Suppressor macrophage treated with lipopolysaccharide for 4 hours (primary cell): ENCODE measurements at places on chromosomes 6 and 20.

- DNase-seq: peak; percentile 1
Observed at GRCh38 chr20:23412026-23412425, 9.3 kb downstream of the NAPB start.

- DNase-seq: no peak
Observed at GRCh38 chr6:116115781-116116180, 10.2 kb downstream of the COL10A1 start.

DNA sequence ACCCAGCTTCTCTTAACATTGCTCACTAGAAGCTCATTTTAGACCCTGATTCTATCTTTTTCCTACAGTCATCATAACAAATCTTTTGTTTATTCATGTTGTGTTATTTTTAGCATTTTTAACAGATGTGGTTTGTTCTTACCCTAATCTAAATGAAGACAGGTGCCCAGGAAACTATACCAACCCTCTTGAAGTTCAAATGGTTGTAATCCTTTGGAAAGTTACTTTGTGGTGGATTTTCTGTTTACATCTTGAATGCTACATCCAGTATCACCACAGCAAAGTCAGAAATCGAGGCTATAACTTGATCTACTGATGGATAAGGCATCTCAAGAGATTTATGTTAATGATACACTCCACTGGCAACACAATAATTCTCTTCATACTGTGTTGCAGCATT is 26.2 kb downstream of the SMAP1 start:
- no peak for DNase-seq

GRCh38 chr20:11808841-11809240 is 108.9 kb upstream of the BTBD3 start:
- no peak for DNase-seq

DNA sequence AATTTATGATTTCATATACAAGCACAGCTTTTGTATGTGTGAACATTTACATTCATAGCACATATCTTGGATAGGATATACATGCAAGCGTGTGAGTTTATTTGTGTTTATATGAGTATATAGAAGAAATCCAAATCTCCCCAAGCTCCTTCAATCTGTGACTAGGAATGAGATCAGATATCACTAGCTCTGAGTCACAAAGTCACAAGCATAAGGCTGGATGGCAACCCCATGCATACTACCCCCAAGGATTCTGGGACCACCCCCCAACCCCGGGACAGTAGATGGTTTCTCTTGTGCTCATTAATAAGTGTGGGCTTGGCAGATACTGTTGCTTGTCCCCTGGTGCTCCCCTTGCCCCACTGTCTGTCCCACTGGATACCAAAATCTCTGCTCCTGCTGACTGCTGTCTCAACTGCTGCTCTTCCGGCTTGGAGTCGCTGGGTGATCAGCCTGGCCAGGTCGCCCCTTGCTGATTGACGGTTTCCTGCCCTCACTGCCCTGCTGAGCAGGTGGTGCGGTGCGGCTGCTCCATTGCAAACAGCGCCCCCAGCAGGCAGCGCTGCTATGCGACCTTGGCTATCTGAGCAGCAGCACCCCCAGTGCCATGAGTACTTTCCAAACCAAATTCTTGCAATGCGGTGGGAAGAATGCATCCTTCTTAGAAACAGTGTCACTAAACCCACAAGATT is 279.4 kb downstream of the CD83 start:
- peak; percentile 20 for DNase-seq

DNA sequence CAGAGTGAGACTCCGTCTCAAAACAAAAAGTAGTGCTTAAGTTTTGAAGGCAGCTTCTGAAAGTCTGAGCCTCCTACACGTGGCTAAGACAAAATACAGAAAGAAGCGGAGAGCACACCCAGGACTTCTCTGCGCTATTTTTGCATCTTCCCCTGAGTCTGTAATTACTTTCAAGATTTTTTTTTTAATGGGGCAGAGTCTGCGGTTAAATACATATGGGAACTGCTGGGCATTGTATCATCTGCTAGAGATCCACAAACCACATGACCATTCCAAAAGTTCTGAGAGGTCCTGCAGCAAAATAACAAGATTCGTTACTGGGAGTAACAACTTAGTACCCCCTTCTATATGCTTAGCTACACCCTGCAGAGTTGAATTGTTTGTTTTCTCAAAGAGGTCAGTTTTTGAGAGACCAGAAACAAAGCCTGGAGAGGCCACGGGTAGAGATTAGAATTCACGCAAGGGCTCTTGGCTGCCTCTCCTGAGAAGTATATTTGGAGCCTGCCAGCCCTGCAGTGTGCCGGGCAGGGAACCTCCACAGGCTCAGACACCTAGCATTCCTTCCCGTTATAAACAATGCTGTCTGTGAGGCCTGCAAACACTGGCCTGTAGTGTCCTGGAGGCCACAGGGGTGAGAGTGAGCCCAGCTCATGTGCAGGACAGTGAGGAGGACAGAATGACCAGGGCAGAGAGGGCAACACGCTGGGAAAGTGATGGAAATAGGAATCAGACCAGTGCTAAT is 48.2 kb upstream of the FAM50B start:
- no peak for DNase-seq

- DNase-seq: no peak
Observed at GRCh38 chr20:10591946-10592521, 81.8 kb downstream of the JAG1 start.

- DNase-seq: peak; percentile 41
Observed at GRCh38 chr6:34138914-34139510, 6.9 kb downstream of the GRM4 start.

GRCh38 chr6:14713966-14714631 is 531.8 kb upstream of the JARID2 start:
- no peak for DNase-seq

DNA sequence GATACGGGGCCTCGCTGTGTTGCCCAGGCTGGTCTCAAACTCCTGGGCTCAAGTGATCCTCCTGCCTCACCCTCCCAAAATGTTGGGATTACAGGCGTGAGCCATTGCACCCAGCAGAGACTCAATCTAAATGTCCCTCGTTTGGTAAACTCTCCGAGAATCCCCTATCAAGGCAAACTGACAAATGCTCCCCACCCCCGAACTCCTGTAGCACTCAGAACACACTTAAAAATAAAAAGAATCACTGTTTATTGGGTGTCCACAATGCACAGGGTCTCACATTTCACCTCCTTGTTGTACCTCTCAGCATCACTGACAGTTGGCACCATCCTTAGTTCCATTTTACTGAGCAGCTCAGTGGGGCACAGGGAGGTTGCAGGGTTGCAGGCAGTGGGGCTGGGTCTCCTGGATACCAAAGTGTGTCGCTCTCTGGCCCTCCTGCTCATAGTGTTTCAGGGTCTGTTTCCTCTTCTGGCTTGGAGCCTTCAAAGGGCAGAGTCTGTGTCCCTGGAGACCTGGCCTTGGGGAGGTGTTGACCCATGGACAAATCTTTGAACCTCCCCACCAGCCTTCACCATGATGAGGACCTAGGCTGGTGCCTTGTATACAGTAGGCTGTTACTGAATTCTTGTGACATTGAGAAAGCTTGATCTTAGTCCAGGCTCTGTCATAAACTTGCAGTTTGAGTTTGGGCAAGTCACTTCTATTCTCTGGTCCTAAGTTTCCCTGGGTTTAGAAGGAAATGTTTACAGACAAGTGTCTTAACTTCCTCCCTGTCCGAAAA is 8.5 kb upstream of the SRC start:
- peak; percentile 24 for DNase-seq

DNA sequence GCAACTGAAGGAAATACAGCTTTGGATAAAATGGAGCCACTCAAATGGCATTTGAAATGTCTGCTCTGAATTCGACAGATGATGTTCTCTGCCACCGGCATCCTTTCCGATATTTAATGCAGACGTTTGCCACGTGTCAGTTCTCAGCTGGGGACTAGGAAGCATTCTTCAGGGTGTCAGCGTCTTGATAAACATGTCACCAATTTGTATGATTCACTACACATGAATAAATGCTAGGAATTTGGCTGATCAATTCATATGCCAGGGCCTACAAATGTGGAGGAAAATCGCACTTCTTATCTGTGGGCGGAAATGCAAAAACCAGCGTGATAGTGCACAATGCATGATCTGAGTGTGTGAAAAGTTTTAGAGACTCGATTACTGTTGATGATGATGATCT is 169.5 kb downstream of the SLC24A3 start:
- DNase-seq: no peak

DNA sequence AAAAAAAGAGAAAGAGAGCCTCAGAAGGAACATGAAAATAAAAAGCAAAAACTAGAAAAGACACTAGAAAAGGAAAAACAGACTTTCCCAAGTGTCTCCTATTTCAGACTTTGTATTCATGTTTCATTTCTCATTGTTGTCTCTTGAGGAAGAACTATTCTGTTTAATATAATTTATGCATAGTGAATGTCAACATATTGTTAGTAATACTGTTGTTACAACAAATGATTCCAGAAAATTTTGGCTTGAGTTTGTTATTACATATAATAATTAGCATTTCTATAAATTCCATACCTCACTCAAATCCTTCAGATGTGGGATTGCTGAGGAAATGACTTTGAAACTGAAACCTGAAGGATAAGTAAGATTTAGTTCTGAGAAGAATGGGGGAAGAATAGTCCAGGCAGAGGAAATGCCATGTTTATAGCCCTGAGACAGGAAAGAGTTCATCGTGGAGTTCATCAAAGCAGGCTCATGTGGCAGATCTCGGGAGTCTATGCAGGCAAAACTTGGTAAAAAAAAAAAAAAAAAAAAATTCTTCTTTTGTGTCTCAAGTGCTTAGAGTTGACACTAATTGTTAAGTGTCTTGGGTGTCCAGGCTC is 53.1 kb upstream of the EIF2S2 start:
- DNase-seq: peak; percentile 32

DNA sequence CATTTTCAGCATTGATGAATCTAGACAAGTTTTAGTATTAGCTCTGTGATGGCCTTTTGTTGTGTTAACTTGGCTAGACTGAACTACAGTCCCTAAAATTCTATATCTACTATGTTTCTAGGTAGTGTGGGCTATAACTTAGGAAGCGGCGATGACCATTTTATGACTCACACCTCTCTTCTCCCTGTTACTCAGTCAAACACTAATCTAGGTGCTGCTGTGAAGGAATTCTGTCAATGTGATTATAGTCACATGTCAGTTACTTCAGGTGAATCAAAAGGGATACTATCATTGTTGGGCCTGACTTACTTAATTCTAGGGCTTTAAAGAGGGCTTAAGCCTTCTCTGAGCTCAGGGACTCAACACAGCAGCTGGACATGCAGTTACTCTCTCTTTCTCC is 691.5 kb upstream of the MAP3K7 start:
- no peak for DNase-seq

DNA sequence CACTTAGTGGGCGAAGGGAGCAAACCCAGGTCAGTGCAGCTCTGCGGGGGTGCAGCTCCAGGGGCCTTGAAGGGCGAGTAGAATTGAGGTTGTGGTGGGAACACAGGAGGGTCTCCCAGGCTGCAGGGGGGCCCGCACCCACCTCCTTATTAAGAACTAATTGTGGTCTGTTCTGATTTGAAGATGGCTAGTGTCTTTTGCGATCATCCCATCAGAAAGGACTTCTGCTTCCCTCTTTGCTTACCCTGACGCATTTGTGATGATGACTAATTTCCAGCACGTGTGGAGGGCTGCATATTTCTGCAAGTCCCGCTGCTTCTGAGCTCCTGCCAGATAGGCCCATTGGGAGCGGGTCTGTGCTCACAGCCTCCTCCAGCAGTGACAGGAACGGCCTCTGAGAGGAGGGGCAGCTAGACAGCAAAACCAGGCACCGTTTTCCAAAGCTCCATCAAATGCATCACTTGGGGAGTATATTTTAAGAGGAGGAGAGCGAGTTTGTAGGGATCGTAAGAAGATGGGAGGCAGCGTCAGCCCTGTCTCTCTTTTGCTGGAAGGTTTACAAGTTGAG is 268.9 kb downstream of the CDH4 start:
- no peak for DNase-seq

DNA sequence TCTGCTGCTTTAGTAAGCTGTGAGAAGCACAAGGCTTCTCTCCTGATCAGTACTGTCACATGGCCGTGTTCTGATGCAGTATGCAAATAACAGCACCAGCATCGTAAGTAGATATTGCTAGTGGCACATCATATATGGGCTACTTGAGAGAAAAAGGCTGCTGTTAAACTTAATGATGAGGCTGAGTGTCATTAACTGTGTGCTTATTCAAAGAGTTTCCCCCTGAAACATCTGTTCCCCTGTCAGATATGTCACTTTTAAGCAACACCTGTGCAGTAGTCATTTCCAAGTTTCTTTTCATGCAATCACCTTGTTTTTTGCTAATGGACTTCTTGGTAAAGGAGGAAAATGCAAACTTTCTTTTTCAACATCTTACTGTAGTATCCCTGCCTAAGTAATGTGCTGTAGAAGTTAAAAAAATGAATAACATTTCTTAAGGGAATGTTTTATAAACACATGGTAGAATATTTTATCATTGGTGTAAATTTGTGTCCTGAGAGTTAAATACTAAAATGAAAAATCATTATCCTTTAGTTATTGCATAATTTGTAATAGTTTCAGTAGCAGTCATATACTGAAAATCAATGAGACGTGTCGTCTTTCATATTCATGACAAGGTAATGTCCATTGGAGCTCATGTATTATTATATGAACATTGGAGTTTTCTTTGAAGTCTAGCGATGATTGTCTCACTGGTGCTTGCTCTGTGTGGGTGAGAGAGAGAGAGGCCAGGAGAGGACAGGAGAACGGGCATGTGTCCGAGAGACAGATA is 366.3 kb downstream of the CDKAL1 start:
- DNase-seq: no peak

- DNase-seq: no peak
Observed at GRCh38 chr20:31654534-31654933, 16.8 kb downstream of the COX4I2 start.

DNA sequence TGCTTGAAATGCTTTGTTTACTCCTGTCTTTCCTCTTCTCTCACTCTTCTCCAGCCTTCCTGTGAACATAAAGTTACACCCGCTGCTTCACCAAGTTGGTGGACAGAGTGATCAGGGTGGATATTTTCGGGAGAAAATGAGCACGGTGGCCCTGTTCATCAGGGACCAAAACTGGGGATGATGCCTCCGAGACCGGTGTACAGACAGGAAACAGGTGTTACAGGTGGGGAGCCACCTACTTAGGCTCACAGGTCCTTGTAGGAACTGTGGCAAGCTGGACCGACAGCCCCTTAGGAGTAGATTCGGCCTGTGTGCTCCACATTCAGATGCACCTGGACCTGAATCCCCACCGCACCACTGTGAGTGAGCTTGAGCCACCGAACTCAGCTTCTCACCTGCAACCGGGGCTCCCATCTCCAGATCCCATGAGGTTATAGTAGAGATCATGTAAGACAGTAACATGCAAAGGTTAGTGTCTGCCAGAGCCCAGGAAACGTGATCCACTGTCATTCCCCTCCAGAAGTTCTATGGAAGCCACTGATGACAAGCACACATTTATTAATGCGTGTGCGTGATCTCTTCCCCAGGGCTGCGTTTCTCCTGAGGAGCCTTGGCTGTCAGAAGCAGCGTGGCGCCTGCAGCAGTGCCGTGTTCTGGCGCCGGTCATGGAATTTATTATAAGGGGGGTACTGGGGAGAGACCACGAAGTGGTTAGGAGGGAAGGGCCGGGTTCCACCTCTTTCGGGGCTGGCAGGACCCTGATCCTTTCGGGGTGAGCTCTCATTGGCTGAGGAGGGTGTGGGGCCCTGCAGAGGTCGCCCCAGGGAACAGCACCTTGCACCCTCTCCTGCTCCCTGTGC is 94.2 kb downstream of the ERMARD start:
- no peak for DNase-seq

- DNase-seq: no peak
Observed at GRCh38 chr20:10228330-10228729, 9.7 kb downstream of the SNAP25 start.

GRCh38 chr6:160991406-160992060 is at the start of gene MAP3K4:
Gene MAP3K4 (plus strand): TSS chr6:160991769. CDS start chr6:160991932, 163 bp downstream.
- peak; percentile 88 for DNase-seq

GRCh38 chr6:112432853-112433252 is 85.7 kb downstream of the RFPL4B start:
- DNase-seq: no peak
